ENCODE measurements at places on chromosomes 3 and 15.

DNA sequence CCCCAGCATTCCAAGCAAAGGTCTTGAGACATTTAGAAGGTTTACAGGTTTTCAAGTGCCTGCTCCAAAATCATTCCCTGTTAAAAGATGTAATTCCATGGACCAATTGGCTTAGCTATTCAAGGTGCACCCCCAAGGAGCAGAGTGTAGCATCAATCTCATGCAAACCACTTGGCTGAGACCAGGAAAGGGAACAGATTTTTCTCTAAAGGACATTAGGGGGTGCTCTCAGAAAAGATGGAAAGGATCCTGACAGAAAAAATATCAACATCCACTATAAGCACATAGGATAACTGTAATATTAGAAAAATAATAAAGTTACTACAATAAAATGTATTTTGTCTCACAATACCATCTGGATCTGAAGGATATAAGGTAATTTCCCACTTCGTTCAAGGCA, 328.0 kb upstream of the CDIN1 start:
- no peak for DNase-seq

GRCh38 chr3:123880998-123881561, 3.1 kb downstream of the MYLK start:
- no peak for DNase-seq

- DNase-seq = no peak
Observed at GRCh38 chr3:121481106-121481880, 64.5 kb downstream of the POLQ start.

- no peak for DNase-seq
Observed at GRCh38 chr15:45641999-45642932, 7.4 kb downstream of the SQOR start.

DNA sequence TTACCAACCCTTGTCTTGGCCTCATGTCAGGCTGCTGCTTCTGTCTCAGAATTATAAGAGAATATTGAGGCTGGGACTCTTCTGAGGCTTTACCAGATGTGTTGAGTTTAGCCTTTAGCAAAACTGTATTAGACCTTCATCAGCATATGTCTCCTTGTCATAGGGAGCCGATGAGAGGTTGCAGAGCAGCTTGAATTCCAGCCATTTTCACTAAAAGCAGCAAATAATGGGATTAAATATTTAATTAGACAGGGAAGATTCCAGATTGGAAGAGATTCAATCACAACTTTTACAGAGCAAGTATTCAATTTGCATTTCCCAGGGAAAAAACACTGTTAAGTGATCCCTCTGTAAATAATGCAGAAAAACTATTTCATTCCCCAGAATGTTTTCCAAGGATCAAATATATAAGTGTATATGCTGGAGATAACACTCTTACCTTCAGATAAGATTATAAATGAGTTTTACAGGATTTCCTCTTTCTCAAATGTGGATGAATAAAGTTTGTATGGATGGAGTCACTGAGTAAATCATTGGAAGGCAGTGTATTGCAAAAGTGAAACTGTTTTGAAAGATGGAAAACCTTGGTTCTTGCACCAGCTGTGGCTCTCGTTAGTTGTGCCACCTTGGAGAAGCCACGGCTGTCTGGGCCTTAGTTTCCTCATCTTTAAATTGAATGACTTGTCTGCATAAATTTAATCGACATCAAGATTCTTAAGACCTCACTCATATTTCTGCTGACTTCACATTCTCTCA, 466.4 kb upstream of the SGO1 start:
- DNase-seq = no peak

DNA sequence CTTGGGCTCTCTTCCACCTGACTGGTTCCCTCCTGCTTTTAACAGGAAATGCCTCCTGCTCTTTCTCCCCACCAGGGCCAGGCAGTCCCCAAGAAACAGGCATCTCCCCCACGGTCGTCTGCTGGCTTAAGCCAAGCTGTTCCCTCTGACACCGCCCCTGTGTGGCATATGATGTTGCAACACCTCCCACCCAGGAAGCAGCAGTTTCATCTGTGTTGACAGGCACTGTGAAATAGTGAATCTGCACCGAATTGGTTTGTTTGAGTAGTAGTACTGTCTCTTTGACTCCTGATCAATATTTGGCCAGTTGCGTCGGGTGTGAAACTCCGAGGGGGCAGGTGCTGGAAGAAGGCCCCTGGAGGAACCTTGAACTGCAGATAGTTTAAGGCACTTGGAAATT, 188.8 kb downstream of the FEZF2 start:
- no peak for DNase-seq

DNA sequence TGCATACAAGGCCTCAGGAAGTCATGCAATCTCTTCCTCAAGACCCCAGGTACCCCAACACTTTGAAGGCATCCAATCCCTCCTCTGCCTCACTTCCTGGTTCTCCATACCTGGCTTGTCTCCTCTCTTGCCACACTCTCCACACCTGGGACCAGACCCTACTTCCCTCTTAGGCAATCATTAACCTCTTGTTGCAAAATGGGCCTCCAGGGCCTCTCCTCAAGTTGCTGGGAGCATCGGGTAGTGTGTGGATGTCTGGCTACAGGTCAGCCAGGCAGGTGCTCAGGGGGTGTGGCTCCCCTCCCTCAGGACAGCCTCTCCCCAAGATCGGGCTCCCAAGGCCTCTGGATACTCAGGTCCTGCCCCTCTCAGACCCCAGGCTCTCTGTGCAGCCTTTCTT, 8.6 kb downstream of the PLA2G4E start:
- DNase-seq = no peak

DNA sequence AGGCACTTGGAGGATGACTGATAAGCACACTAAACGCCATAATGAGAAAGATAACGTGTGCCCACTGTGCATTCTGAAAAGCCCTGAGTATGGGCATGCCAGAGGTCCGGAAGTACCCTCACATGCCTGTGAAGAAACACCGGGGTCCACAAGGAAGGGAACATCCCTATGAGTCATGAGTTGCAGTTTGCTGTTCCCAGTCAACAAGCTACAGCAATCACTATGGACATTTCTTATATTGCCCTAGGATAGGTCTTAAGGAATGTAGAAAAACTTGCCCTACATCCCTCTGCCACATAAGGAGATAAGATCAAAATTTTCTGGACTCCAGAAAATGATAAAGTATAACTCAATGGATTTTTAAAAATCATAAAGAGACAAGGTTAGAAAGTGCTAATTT, 9.9 kb downstream of the MB21D2 start:
- DNase-seq = no peak

DNA sequence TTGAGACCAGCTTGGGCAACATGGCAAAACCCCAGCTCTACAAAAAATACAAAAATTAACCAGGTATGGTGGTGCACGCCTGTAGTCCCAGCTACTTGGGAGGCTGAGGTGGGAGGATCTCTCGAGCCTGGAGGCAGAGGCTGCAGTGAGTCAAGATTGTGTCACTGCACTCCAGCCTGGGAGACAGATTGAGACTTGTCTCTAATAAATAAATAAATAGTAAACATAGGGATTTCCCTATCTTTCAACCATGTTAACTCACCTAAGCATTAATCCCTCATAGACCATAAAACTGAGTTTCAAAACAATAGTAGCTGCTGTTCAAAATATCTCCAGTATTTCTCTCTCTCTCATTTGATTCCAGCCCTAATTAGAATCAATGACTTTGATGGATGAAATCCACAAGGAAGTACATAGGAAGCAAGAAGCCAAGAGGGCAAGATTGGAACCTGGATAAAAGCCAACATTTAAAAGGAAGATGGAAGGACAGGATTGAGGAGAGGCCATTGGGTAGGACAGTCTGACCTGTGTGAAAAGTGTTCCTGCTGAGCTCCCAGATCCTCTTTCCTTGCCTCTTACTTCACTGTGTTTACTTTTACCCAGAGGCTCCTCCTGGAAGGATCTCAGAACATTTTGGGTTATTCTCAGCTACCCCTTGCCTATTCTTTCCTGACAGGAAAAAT, 12.4 kb upstream of the TTBK2 start:
- DNase-seq = no peak

- DNase-seq = no peak
Observed at GRCh38 chr3:100609305-100609704, at the start of gene ADGRG7. Gene ADGRG7, plus strand, starts transcription at chr3:100609601. Its CDS starts 256 bp downstream, at chr3:100609857.

GRCh38 chr15:46178138-46178537, 543.3 kb downstream of the SQOR start:
- no peak for DNase-seq

DNA sequence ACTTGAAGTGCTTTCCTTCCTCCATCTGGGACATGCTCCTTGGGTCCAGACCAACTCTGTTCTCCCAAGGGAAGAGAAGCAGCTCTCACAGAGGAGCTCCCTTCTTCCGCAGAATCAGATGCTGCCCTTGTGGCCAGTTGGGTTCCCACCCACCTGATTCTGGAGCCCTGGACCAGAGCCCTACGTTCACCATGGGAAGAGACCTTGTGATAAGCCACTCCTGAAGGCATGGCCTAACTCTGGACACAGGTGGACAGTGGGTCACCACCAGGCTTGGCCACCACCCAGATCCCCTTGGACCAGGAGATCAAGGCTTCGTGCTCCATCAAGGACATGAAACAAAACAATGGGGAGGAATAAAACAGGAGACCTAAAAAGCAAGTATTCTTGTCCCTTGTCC, 172.2 kb downstream of the RPLP1 start:
- no peak for DNase-seq

DNA sequence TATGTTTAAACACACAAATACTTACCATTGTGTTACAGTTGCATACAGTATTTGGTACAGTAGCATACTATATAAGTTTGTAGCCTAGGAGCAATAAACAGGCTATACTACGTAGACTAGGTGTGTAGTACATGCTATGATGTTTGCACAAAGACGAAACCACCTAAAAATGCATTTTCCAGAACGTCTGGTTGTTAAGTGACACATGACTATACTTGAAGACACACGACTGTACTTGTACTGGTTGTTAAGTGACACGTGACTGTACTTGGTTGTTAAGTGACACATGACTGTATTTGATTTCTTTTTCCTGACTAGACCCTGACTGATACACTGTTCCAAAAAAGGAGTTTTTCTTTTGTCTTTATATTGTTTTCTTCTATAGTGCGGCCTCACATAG, 34.1 kb downstream of the RAB8B start:
- DNase-seq = no peak

GRCh38 chr3:51729042-51729633, 22.3 kb downstream of the GRM2 start:
- no peak for DNase-seq

GRCh38 chr3:81406318-81406717, 355.1 kb downstream of the GBE1 start:
- DNase-seq = no peak

- no peak for DNase-seq
Observed at GRCh38 chr15:40052604-40053003, 13.6 kb upstream of the SRP14 start.

GRCh38 chr3:114741066-114741465, 406.0 kb downstream of the ZBTB20 start:
- DNase-seq = no peak

- DNase-seq = no peak
Observed at GRCh38 chr3:14561051-14561960, 21.2 kb upstream of the GRIP2 start.

GRCh38 chr15:52287114-52287513, 8.5 kb downstream of the MYO5C start:
- no peak for DNase-seq

DNA sequence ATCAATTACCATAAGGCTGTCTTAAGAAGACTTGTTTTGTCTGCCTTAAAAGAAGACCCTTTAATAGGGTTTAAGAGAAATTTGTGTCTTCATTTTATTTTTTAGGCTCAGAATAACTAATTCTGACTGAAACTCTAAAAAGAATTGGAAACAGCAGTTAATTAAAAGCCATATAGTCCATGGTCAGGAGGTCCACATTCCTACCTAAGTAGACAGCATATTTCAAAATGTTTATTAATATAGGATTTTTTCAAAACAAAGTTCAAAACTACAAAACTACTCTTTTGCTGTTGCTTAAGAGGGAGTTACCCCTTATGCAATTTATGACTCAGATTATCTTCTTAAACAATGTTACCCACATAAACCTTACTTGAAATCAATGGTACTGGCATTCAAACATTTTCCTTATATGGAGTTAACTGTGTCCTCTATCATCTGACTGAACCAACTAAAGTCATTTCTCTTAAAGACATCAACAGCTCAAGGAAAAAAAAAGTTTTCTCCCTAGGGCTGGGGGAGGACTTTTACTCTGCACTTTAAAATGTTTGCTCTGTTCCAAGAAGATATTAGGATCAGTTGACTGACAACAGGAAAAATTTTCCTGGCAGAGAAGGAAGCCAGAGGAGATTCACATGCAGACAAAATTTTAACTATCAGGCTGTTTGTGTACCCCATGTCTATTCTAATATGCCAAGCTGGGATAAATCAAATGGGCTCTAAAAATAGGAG, 56.8 kb upstream of the NANOGP8 start:
- DNase-seq = no peak

DNA sequence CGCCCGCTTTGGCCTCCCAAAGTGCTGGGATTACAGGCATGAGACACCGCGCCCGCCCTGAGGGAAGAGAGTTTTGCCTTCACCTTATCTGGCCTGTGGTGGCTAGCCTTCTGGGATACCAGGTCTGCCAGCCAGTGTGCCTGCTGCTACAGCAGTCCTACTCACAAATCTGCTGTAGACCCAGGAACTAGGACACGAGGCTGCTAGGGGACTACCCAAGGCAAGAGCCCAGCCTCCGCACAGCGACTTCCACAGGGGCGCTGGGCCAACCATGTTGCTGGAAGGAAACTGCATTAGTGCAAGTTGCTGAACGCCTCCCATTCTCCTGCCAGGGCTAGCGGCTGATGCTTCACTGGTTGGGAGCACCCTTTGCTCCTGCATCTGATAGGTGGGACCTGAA, 53.7 kb downstream of the DHX30 start:
- DNase-seq = no peak

- no peak for DNase-seq
Observed at GRCh38 chr3:163048881-163049280, 1552.3 kb downstream of the OTOL1 start.

DNA sequence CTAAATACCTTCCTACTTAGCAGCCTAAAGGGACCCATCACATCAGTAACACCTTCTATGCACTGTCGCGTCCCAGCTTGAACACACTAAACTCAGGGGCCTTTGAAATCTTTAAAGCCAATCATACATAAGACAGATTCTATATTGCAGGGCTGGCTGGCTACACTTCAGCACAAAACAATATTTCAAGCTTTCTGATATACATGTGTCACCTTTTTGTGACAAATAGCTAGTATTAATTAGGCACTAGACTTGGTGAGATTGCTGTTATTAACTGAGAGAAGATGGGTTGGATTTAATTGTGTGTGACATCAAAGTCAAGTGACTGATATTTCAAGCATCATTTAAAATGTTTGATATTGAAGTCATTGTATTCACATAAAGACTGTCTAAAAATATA, 148.4 kb downstream of the ZIC4 start:
- DNase-seq = no peak

DNA sequence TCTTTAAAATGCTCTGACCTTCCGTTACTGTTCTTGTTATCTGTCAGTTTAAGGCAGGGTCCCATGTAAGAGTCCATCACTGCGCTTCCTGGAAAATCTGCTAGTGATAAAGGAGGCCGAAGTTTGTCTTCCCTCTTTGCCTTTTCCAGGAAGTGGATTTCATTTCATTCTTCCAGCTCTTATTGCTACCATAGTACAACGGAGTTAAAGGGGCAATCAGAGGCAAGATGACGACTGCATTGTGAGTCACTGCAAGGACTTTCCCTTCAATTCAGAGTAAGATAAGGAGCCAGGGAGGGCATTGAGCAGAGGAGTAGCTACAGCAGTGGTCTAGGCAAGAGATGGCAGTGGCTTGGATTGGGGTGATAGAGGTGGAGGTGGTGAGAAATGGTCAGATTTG, 17.2 kb upstream of the DET1 start:
- DNase-seq = no peak

- DNase-seq = no peak
Observed at GRCh38 chr3:168248383-168249204, 152.9 kb upstream of the GOLIM4 start.

GRCh38 chr15:27491666-27492621, 521.0 kb downstream of the GABRG3 start:
- DNase-seq = no peak
